ENCODE measurements at places on chromosomes 2 and 18. TPM values are rescaled to one million over a fixed set of nuclear protein-coding genes. Genes with fewer than 3 reads are reported as not detected.

Gene CNTNAP5
- 0.49 TPM for total RNA-seq

DNA sequence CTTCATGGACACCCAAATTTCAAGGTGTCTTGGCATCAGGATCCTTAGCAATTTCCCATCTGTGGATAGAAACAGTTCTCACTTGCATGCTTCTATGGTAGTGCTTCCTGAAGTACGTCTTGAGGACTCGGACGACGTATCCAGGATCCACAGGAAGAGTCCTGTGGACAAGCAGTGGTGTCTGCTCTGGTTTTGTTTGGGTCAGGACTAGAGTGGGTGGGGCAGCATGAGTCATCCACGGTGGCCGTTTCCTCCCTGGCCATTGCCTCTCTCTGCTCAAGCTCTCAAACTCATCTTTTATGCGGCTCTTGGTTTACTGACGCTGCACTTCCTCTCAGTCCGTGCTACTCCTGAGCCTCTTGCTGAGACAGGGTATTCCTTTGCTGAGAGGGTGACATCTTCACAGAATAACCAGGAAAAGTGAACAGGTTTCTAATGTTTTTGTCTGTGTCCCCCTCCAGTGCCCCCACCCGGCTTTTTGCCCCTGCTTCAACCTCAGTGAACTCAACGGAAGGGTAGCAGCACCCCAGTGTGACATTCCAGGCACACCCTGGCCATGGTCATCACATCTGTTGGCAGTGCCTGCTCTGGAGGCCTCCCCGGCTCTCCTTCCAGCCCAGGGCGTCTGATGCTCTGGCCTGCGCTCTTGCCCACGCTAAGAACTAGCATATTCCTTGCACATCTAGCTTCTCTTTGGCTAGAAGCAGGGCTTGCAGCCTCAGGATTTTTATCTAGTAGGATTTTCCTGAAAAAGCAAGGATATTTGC lies 62.2 kb downstream of the ARMC9 start:
- H3K27me3 ChIP-seq: no peaks in the 10 kb centered on the region
- peak; percentile 25 for DNase-seq
- H3K4me1 ChIP-seq: no peaks in the 10 kb centered on the region
- H3K4me3 ChIP-seq: no peak overlapping the region
- no peak overlapping the region for H3K27ac ChIP-seq

DNA sequence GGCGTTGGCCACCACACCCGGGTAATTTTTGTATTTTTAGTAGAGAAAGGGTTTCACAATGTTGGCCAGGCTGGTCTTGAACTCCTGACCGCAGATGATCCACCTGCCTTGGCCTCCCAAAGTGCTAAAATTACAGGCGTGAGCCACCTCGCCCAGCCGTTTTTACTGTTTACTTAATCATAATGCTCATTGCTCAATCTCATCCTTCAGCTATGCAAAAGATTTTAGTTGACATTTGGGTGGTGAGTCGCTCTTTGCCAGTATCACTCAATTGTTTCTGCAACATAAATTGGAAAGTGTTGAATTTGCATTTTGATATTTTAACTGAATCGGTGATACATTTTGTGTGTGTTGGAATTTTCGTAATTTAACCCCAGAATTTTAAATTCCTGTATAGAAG lies 7.8 kb upstream of the ZNF532 start:
- no peaks in the 10 kb centered on the region for H3K27me3 ChIP-seq
- H3K27ac ChIP-seq: no peak overlapping the region
- no peak overlapping the region for H3K4me3 ChIP-seq
- H3K4me1 ChIP-seq: peaks cover 36% of the 10 kb centered on the region
- no peak for DNase-seq

Gene PLGLB2
- total RNA-seq: 1.0 TPM

DNA sequence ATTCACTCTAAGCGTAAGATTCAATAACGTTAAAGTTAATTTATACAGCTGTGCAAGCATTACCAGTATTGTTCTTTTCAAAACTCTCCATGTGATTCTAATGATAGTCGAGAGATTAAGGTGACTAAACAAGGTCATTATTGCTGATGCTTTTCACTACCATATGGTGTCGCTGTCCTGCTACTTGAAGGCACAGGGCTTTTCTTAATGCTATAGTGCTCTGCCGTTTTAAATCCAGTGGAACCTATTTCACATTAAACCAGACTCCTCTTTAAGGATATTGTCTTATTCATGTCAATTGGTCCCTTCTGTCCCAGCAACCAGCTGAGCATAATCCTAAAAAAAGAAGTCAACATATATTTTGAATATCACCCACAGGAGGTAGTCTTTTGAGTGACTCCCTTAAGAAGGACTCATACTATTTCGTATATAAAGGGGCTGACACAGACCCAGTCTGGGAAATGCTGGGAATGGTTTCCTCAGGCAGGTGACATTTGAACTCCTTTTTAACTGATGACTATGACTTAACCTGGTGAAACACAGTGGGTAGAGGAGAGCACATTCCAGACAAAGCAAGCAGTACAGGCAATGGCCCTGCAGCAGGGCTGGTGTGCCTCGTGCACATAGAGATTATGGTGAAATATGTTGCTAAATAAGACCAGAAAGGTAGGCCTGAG lies 53.9 kb upstream of the CYTIP start:
- H3K27ac ChIP-seq: no peak overlapping the region
- H3K4me3 ChIP-seq: no peak overlapping the region
- no peaks in the 10 kb centered on the region for H3K36me3 ChIP-seq
- peaks cover 11% of the 10 kb centered on the region for H3K4me1 ChIP-seq
- no peaks in the 10 kb centered on the region for H3K27me3 ChIP-seq

Gene RIT2
- total RNA-seq: 1.9 TPM
